Natural killer cell treated with Interleukin-12 subunit alpha and Interleukin-12 subunit beta and Interleukin-15 and Interleukin-18, amount 100 ng/mL, for 72 hours (primary cell): ENCODE measurements at places on chromosomes 2 and 18. TPM values are rescaled to one million over a fixed set of nuclear protein-coding genes. Genes with fewer than 3 reads are reported as not detected.

ANO7 gene
- total RNA-seq = 7.1 TPM

RNF125 gene
- total RNA-seq = 12.0 TPM

GRCh38 chr2:76415821-76416220 lies 705.1 kb upstream of the GCFC2 start:
- DNase-seq = no peak

GRCh38 chr18:31723990-31724711 lies 36.5 kb downstream of the SLC25A52 start:
- no peak for DNase-seq

GRCh38 chr2:185640588-185640987 lies 98.0 kb upstream of the FSIP2 start:
- no peak for DNase-seq

DNA sequence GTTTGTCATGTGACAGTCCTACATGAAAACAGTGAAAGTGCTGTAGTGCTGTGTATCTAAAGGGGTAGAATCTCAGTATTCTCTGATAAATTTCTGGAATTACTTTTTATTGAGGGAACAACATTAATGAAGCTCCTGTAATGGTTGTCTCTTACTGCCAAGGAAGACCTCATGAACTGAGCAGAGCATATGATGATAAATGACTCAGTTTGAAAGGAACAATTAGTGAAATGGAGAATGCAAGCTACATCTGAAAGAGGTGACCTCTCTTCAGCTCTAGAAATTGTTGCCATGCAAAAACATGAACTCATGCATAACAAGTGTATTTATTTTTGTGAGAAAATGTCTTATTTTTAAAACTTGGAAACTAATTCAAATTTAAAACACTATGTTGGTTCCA lies 93.6 kb downstream of the SCN9A start:
- no peak for DNase-seq

- no peak for DNase-seq
These were observed 172.2 kb downstream of the LDLRAD4 start for GRCh38 chr18:13390711-13391110.

DNA sequence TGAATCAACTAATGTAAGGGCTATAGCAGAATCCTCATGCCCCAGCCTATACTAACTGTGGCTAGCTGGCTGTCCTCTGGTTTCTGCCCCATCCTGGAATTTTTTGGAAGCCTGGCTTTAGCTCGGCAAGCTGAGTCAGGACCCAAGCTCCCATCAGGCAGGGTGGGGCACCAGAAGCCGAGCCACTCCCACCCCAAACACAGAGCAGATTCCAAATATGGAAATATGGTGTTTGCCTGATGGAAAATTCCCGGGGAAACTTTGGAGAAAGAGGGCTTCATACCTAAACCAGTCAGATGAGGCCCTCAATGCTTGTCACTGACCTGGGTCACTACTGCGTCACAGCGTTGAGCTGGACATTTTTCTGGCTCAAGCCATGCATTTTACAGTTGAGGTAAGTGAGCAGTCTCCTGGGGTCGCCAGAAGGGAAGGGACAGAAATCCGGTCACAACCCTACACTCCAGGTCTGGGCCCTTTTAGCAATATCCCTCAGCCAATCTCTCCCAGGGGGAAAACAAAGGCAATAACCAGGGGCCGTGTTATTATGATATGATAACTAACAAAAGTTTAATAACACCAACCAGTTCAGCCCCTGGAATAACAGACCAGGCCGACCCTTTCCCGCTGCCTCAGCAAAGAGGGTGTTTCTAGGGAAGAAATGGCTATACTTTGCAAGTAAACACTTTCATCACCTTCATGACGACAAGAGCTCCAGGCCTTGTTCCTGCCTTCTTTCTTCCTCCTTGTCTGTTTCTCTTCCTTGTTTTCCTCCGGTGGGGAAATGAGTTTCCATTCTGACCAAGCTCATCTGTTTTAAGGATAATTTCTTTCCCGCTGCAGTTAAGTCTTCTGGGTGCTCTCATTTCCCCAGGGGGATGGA lies 37.7 kb downstream of the PSD4 start:
- DNase-seq = no peak

DNA sequence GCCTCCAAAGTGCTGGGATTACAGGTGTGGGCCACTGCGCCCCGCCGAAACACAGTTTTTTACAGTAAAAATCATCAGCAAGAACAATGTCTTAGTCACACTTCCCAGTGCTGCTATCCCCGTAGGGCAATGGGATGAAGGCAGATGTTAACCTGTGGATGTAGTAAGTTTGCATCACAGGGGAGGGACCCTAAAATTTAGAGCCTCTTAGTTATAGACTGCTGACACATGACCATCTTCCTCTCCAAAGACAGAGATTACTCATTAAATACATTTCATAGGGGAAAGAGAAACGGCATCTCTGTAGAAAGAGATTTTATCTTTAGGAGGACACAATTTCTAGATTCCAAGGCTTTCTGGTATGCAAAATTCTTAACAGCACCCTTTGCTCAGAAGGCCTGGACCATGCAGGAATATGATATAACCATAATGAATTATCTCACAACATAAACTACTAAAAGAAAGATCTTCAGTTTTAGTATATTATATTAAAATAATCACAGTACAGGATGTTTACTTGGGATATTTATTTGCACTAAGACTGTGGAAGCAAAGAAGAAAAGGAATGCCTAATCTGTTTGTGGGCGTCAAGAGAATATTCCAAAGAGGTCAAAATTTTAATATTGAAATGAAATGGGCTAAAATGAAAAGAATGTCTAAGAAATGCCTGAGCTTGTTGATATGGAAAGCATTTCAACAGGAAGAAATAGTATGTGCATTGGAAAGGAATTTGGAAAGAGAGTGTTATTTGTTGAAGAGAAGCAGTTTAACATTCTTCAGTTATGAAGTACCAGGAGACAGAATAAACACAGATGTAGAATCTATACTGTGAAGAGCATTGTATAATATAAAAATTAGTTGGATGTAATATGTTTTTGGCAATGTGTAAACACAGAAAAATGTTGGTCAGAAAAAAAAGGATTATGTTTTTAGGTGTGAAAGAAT lies 1228.3 kb upstream of the CHAC2 start:
- DNase-seq = no peak
